Activated CD4-positive, alpha-beta T cell treated with anti-CD3 and anti-CD28 coated beads for 36 hours (primary cell): ENCODE measurements at places on chromosomes 1 and 21.

- DNase-seq: no peak
Observed at GRCh38 chr1:147388969-147389368, 146.5 kb downstream of the CHD1L start.

DNA sequence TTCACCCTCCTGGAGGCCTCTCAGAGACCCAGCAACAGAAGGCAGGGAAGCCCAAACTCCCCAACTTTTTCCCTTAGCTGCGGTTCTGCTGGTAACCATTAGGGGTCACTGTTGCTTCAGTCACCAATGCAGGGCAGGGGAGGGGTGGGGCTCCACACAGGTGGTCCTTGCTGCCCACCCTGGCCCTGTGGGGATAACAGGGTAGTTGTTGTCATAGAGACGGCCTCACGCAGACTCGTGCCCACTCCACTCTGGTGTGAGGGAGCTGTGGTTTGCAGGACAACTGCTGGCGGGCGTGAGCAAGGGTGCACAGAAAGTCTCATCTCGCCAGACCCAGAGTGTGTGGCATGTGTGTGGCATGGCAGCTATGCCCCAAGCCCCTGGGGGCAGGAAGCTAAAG is 19.9 kb downstream of the INSRR start:
- DNase-seq: peak; percentile 63

GRCh38 chr1:167924102-167924501 is 10.2 kb upstream of the ADCY10 start:
- no peak for DNase-seq

DNA sequence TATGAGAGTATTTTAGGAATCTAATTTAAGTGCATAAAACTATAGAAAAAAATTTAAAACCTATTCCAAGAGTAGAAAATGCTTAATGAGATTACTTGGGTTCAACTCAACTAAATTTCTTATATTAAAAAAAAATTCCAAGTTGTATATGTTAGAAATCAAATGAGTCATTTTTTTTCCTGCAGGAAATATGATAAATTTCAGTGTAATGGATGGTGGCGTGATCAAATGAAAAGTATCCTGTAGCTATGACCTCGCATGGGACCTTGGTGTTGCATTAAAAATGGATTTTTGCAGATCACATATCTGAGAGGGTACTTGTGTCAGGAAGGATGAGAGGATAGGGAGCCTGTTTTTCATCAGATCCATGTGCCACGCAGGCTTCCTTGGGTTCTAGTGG is 17.9 kb downstream of the ATP5PO start:
- DNase-seq: no peak

GRCh38 chr1:14426854-14427253 is 171.6 kb upstream of the KAZN start:
- no peak for DNase-seq

DNA sequence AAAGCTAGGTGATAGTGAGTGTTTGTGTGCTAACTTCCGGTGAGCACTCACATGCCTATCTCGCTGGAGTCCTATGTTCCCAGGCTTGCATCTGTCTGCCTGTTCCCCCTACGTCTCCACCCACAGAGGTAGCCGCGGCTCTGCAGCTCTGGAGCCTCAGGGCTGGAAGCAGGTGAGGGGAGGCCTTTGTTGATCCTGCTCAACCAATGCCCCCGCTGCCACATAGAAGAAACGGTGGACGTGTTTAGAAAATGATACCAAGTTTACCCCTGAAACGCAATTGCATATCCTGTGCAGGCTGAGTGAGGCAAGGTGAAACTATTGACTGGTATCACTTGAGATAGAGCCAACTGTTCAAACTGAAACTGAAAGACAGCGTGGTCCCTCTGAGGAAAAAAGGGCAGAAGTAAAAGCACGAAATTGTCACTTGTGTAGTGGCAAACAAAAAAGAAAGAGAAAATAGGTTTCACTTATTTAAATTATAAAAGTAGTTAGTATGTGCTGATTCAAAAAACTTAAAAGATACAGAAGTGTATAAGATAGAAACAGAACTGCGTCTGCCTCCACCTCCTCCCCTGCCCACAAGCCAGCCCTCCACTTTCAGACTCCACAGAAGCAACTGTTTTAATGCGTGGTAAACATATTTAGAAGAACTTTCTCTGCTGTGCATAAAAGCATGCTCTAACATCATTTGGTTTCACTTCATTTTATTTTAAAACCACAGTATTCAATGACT is 38.6 kb upstream of the ETS2 start:
- DNase-seq: peak; percentile 83

- peak; percentile 18 for DNase-seq
Observed at GRCh38 chr21:35316933-35317332, 267.8 kb upstream of the RUNX1 start.

- DNase-seq: no peak
Observed at GRCh38 chr21:45019887-45020537, 54.4 kb upstream of the ADARB1 start.

DNA sequence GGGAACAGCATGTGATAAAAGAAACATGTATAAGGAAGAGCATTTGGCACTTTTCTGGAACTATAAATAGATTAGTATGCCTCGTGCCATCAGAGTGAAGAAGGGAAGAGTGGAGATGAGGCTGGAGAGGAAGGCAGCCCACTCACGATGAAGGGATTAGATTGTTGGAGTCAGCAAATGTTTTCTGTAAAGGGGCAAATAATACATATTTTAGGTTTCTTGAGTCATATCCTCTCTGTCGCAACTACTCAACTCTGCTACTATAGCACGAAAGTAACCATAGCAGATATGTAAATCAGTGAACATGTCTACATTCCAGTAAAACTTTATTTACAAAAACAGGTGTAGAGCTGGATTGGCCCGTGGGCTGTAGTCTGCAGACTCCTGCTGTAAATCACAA is 147.8 kb downstream of the TENT5C start:
- DNase-seq: no peak

GRCh38 chr1:164671323-164671965 is 112.5 kb downstream of the PBX1 start:
- DNase-seq: no peak

DNA sequence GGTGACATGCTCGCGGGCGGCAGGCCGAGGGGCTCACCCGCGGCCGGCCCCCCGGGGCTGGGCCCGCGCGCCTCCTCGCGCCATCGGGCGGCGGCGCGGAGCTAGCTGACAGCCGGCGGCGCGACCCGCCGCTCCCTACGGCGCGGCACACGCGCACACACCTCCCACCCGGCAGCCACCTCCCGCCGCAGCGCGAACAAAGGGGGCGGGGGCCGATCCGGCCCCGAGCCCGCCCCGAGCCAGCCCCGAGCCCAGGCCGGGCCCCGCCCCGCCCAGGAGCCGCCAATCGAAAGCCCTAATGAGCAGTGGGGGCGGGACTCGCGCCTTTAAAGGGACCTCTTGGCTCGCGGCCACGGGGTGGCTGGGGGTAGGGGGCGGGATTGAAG is at the start of gene KIF21B:
TSS of gene KIF21B (minus strand) at position 198 of the 386 bp plus-strand sequence. CDS start 331 bp downstream, outside the sequence.
- DNase-seq: peak; percentile 95

DNA sequence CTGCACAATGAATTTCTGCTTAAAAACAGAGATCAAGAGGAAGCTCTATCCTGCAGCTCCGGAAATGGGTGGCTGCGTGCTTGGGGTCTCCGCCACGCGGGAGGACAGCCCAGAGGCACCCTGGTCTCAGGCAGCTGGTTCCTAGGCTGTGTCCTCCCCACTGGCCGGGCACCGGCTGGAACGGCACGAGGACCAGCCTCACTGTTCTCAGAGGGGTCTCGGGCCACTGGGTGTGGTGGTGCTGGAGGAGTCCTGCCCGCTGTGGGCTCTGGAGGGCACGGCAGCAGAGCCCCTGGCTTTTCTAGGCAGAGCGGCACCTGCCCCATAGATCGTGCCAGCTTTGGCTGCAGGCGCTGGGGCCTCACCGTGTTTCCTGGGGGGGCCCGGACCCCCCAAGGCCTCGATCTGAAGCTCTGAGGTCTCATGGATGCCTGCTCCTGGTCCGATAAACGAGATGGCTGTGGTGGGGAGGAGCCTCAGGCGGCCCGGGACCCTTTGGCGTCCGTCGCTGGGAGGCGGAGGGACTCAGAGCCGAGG is 8.2 kb upstream of the RNF223 start:
- DNase-seq: no peak

GRCh38 chr1:208069908-208070307 is 159.0 kb upstream of the CD34 start:
- DNase-seq: no peak

DNA sequence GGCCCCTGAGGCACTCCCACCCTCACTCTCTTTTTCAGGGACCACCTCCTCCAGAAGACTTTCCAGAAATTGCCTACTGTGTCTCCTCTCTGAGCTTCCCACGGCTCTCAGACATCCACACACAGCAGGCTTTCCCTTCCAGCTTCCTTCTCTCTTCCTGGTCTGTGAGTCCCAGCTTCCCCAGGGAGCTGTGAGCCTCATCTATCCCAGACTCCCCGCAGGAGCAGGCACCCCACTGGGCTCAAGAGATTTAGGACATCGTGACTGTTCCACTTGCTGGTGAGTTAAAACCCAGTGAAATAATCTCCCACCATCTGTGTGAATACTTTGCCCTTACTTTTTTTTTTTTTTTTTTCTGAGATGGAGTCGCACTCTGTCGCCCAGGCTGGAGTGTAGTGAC is 22.0 kb upstream of the PRELP start:
- DNase-seq: no peak

DNA sequence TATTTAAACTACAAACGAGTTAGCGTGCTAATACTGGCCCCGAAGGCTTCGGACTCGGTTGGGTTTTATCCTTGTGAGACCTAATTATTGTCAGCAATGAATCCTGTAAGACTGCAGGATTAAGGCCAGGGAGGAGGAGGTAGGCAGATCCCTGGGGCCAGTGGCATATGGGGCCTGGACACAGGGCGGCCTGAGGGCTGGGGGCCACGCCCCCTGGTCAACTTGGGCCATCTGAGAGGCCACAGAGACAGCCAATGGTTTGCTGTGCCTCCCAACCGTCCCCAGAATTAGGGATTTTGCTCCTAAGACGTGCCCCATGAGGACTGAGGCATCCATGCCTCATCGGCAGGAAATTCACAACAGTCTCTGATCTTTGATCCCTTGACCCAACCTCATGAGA is 31.1 kb upstream of the DISP3 start:
- DNase-seq: no peak

GRCh38 chr1:76876655-76877395 is 9.5 kb downstream of the ST6GALNAC5 start:
- no peak for DNase-seq

GRCh38 chr1:221839782-221840395 is 98.0 kb upstream of the DUSP10 start:
- DNase-seq: peak; percentile 85

DNA sequence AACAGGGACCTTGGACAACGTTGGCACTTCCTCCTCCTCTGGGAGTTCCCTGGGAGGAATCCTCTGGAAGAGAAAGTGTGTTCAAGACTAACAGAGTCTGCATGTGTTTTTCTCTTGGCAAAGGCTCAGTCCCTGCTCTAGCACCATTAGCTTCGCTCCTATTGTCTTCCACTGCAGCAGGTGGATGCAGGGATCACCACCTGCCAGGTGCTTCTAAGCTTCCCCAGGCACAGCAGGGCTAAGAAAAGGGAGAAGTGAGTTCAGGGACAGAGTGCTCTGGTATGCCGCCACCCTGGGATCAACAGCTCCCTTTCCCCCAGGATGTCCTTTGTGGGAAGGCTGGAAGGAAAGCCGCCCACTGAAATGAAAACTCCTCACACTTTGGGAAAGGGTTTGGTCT is 43.9 kb upstream of the IL20 start:
- no peak for DNase-seq

DNA sequence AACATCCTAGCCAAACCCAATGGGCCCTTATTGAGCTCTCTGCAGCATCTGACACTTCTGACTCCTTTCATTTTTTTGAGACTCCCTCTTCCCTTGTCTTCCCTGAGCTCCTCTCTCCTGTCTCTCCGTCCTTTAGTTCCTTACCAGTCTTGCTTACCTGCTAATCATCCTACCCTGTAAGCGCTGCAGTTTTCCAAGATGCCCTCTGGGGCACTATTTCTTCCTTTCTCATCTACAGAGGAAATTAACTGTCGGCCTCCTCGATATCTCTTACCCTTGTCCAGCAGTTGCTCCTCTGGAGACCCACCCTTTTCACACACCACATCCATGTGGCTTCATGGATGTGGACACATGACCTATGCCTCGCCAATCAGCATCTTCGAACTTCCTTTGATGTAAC is 6.8 kb downstream of the GPR161 start:
- DNase-seq: no peak

DNA sequence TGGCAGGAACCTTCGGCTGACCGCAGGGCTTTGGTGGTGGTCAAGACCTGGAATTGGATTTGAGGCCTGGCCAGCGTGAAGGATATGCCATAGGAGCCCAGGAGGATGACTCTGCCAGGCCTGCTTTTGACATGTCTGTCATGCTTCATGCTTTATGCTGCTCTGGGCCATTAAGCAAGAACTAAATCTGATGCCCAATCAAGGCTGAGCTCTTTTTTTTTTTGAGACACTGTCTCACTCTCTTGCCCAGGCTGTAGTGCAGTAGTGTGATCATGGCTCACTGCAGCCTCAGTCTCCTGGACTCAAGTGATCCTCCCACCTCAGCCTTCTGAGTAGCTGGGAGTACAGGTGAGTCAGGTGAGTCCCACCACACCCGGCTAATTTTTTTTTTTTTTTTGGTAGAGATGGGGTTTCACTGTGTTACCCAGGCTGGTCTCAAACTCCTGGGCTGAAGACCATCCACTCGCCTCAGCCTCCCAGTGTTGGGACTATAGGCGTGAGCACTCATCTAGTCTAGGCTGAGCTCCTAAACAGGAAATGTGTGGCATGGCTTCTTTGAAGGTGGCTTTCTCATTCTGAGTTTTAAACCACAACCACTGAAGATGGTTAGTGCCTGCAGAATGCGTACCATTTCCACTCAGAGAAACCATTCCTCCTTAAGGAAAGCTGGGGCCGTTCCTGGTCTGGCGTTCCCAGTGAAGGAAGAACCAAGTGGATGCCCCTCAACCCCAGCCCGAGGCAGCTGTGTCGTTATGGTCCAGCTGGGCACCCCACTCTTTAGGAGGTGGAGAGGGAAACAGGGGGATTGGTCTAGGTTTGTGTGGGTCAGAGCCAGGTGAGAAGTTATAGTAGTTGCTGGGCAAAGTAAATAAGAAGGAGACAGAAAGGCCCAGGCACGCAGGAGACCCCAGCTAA is 34.2 kb upstream of the ATP5PO start:
- DNase-seq: peak; percentile 72

GRCh38 chr1:240309769-240310168 is 218.1 kb downstream of the FMN2 start:
- DNase-seq: no peak

GRCh38 chr1:180178511-180179161 is 24.0 kb downstream of the QSOX1 start:
- DNase-seq: peak; percentile 80

GRCh38 chr1:2190491-2190976 is 4.0 kb downstream of the FAAP20 start:
- DNase-seq: no peak

DNA sequence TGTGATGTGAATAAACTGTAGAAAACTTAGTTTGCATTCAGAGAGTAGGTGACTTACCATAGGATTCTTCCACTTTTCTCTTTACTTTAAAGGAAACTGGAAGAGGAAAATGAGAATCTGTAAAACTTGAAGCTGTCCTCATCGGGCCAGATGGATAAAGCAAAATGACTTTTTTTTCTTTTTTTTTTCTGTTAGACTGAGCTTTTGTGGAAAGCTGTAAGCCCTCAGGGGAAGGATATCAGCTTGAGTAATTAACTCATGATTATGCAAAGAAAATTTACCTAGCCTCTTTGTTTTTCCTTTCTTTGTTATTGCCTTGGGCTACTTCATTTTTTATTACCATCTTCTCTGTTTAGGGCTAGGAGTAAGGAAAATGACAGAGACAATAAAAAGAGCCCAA is 53.4 kb downstream of the DPH5 start:
- no peak for DNase-seq

- DNase-seq: no peak
Observed at GRCh38 chr1:1025730-1026129, 5.8 kb downstream of the AGRN start.
